NCI-H1694 treated with DMSO at 0.1 percent for 48 hours (cell line): ENCODE measurements at places on chromosomes 7 and 10.
A peak's percentile ranks its signal among the peaks of the same experiment; 100 is the strongest.

GRCh38 chr7:115113776-115114175, 191.9 kb downstream of the MDFIC start:
- no peak for DNase-seq

- no peak for DNase-seq
Observed at GRCh38 chr10:12531305-12532220, 182.2 kb downstream of the CAMK1D start.

- DNase-seq: no peak
Observed at GRCh38 chr10:86292462-86293395, 73.9 kb downstream of the GRID1 start.

DNA sequence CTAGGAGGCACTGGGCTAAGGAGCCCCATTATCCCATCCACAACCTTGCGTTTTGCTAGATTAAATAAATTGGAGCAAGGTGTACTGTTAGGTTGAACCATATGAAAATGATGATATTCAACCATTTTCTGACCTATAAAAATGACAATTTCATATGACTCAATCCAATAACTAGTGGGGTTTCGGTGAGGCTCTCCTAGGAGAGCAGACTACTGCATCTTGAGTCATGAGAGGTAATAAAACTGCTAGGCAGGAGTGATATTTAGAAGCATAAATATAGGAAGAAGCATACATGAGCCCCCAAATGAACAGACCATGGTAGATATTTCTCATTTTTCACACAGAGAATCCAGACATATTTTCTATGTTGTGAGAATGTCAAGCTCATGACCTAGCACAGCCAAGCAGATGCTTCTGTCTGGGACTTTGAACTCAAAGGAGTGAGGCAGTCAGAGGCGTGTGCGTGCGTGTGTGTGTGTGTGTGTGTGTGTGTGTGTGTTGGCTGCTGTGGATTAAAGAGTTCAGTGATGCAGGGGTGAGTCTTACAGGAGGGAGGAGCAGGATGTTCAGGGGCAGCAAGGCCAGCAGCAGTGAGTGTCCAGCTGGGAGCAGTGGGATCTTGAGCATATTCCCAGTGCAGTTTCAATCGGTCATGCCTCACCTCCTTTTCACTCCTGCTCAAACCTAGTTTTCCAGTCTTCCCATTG, 17.8 kb upstream of the WDR11 start:
- DNase-seq: no peak

DNA sequence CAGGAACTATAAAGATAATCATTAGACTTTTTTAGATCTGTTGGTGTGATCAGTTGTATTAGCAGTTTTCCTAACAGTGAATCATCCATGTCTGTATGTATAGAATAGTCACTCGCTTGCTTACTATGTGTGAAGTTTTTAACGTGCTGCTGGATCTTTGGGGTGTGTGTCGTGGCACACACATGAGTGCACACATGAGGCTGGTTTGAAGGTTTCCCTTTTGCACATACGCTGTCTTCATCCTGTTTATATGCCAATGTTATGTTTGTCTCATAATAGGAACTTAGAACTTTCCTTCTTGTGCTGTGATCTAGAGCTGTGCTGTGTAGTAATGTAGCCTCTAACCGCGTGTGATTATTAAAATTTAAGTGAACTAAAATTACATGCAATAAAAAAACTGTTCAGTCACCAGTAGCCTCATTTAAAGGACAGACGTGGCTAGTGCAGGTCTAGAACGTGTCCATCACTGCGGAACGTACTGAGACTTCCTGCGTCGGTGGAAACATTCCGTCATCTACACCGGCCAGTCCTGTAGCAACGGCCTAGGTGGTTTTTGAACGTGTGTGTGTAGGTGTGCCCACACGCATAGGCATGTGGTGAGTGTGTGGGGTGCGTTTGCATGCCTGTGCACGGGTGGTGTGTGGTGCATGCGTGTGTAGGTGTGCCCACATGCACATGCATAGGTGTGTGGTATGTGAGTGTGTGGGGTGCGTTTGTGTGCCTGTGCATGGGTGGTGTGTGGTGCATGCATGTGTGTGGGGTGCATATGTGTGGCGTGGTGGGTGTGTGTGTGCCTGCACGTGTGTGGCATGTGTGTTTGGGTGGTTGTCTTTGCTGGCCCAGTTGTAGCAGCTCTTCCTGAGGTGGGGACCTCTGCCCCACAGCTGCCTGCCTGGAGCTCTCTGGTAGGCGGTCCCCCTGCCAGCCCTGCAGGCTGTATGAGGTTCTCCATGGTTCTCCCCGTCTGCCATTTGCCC, 56.6 kb downstream of the INPP5A start:
- no peak for DNase-seq

GRCh38 chr10:70381471-70382421, 679 bp downstream of the LRRC20 start:
- DNase-seq: peak; percentile 59

- no peak for DNase-seq
Observed at GRCh38 chr7:155431711-155432110, 26.2 kb upstream of the EN2 start.
